ACHN (cell line): ENCODE measurements at places on chromosomes 6 and 20.

- no peak for DNase-seq
Observed at GRCh38 chr6:33791620-33792019, 2.7 kb upstream of the LEMD2 start.

- DNase-seq = no peak
Observed at GRCh38 chr6:42407379-42407778, 44.3 kb downstream of the TRERF1 start.

GRCh38 chr6:139117734-139118133 is 17.1 kb upstream of the HECA start:
- DNase-seq = no peak

DNA sequence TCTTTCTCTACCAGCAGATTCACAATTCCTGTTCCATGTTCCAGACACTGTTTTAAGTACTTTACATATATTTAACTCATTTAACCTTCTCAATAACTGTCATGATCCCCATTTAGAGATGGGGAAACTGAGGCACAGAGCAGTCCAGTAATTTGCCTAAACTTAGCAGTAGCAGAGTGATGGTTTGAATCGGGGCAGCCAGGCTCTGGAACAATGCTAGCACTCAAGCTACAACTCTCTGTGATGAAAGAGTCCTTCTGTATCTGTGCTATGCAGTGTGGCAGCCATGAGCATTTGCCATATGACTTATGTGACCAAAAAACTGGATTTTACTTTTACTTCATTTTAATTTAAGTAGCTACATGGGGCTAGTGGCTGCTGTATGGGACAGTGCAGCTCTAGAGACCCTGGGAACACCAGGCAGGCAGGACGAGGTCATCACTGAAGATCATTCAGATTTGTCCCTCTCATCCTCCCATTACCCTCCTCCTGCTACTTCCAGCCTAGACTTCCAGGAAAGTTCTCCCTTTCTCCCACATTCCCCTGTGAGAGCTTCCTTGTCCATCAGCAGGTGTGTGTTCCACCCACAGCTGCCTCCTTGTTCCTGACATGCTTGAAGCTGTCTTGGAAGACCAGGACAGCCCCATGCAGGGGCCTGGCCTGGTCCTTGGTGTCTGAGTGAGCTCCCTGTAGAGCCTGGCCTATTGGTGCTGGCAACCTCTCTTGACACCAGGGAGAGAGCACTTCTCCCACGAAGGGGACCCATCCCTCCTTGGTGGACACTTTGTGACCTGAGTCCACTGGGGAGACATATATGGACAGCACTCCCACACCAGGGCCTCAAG is 157.0 kb downstream of the MRPL14 start:
- DNase-seq = no peak
